ENCODE measurements at places on chromosomes 13 and 19. TPM values are rescaled to one million over a fixed set of nuclear protein-coding genes. Genes with fewer than 3 reads are reported as not detected.

The C1QTNF9 gene
- total RNA-seq: 2.0 TPM

- no peak overlapping the region for H3K27ac ChIP-seq
- peak; percentile 34 for DNase-seq
- no peaks in the 10 kb centered on the region for H3K27me3 ChIP-seq
- H3K4me3 ChIP-seq: no peak overlapping the region
These were observed 140.5 kb downstream of the SLC7A1 start for GRCh38 chr13:29454931-29455481.

The TNNT1 gene
- total RNA-seq: not detected

DNA sequence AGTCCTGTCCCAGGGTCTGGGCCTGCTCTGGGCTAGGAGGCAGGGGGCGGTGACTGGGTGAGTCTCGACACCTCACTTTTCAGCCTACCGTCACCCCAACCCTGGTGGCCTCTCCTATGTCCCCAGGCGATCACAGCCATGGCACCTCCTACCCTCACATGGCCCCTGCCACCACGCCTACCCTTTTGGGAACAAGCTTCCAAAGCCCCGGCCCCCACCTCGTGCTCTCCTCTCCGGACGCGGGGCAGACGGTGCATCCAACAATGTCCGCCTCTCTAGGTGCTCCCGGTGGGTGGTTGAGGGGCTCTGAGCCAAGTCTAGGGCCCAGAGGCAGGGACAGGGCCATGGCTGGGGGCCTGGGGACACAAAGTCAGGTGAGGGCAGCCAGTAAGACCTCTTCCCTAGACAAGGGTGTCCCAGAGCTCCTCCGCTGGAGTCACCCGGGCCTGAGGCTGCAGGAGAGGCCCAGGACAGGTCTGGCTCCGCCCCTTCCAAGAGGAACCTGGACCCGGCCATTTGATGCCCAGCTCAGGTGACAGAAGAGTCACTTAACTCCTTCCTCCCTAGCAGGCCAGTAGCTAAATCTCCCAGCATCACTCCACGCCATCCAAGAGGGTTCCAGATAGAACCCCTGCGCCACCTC, at the start of gene SYNE4:
SYNE4 (minus strand) TSS at position 478 of the 643 bp plus-strand sequence; CDS start at position 346, 132 bp downstream.
- peak within 1 kb of the TSS; percentile 80 for H3K27ac ChIP-seq
- H3K4me3 ChIP-seq: peak within 1 kb of the TSS; percentile 62
- DNase-seq: no peak

- no peak overlapping the region for H3K4me3 ChIP-seq
- H3K27me3 ChIP-seq: no peaks in the 10 kb centered on the region
- H3K27ac ChIP-seq: no peak overlapping the region
- peaks cover 8% of the 10 kb centered on the region for H3K4me1 ChIP-seq
These were observed 94.1 kb upstream of the SLC7A1 start for GRCh38 chr13:29689548-29689947.

DNA sequence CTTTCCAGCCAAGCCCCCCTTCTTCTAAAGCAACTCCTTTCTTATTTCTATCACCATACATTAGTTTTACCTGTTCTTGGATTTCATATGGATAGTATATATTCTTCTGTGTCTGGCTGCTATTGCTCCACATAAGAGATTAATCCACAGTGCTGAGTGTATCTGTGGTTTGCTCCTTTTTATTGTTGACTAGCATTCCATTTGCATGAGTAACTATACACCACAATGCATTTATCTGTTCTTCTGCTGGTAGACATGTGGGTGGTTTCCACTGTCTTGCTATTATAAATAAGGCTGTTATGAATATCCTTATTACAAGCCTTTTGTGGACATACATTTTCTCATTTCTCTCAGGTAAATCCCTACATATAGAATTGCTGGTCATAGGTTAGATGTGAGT, 138.2 kb downstream of the SLC7A1 start:
- H3K4me1 ChIP-seq: peaks cover 10% of the 10 kb centered on the region
- DNase-seq: no peak
- H3K27me3 ChIP-seq: no peaks in the 10 kb centered on the region
- no peak overlapping the region for H3K27ac ChIP-seq
- H3K4me3 ChIP-seq: no peak overlapping the region
- no peaks in the 10 kb centered on the region for H3K36me3 ChIP-seq

The ZNF813 gene
- total RNA-seq: 3.1 TPM

The MAB21L1 gene
- total RNA-seq: 2.9 TPM

The MEDAG gene
- 23.6 TPM for total RNA-seq

- peaks cover 47% of the 10 kb centered on the region for H3K4me1 ChIP-seq
- DNase-seq: no peak
- peak overlapping the region; percentile 97 for H3K27ac ChIP-seq
These were observed 257 bp downstream of the KCTD12 start for GRCh38 chr13:76886005-76886291.

The MISP gene
- not detected for total RNA-seq

The FBXO27 gene
- 14.0 TPM for total RNA-seq

DNA sequence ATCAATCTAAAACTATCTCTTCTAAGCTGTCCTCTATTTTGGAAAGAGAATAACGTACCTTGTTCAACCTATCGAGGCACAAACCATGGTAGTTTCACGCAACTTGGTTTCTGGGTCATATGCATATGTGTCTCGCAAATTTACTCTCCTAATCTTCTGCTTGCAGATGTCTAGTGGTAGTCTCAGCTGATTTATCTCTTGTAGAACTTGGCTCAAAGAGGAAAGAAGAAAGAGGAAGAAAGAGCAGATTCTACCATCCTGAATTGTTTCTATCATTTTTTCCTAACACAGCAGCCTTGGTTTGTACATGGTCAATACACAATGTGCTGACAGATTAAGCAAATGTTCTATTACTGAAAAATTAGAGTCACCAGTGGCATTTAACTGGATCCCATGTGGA, 282.3 kb downstream of the SPRY2 start:
- no peak for DNase-seq
- no peaks in the 10 kb centered on the region for H3K4me1 ChIP-seq
- no peak overlapping the region for H3K27ac ChIP-seq
- no peak overlapping the region for H3K4me3 ChIP-seq

DNA sequence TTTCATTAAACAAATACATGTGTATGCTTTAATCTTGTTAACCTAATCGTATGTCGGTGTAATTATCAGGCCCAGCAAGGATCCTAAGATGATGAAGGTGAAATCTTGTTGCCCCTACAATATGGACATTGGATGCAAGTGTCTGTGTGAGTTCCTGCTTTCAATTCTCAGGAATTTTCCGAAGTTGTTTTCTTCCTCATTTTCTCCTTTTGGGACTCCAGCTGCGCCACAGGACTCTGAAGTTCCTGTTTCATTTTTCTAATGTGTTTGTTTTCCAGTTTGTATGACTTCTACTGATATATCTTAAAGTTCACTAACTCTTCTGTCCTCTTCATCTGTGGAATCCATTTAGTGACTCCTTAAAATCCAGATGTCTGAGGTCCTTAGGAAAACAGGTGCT, 11.9 kb upstream of the OR7D2 start:
- no peaks in the 10 kb centered on the region for H3K27me3 ChIP-seq
- DNase-seq: no peak
- H3K27ac ChIP-seq: no peak overlapping the region
- H3K36me3 ChIP-seq: peaks cover 38% of the 10 kb centered on the region

- H3K4me3 ChIP-seq: no peak overlapping the region
- H3K27ac ChIP-seq: no peak overlapping the region
- H3K4me1 ChIP-seq: no peaks in the 10 kb centered on the region
- no peaks in the 10 kb centered on the region for H3K27me3 ChIP-seq
These were observed 2.0 kb downstream of the CYP2F1 start for GRCh38 chr19:41116261-41116660.

The ZIM2 gene
- total RNA-seq: not detected

The CSNK1A1L gene
- total RNA-seq: not detected

DNA sequence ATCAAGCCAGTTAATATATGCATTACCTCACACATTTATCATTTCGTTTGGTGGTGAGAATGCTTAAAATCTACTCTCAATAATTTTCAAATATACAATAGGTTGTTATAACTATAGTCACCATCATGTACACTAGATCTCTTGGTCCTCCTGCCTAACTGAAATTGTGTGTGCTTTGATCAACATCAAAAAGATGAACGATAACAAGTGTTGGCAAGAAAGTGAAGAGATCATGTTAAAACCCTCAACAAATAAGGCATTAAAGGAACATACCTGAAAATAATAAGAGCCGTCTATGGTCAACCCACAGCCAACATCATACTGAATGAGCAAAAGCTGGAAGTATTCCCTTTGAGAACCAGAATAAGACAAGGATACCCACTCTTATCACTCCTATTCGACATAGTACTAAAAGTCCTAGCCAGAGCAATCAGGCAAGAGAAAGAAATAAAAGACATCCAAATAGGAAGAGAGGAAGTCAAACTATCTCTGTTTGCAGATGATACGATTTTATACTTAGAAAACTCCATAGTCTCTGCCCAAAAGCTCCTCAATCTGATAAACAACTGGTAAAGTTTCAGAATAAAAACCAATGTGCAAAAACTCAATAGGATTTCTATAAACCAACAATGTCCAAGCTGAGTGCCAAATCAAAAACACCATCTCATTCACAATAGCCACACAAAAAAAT, 27.9 kb upstream of the OR10H1 start:
- no peak for DNase-seq
- H3K36me3 ChIP-seq: no peaks in the 10 kb centered on the region
- no peak overlapping the region for H3K4me3 ChIP-seq
- no peaks in the 10 kb centered on the region for H3K27me3 ChIP-seq

GRCh38 chr13:33213024-33213768, 72.4 kb downstream of the STARD13 start:
- H3K27ac ChIP-seq: peak overlapping the region; percentile 74
- peak; percentile 53 for DNase-seq
- no peaks in the 10 kb centered on the region for H3K27me3 ChIP-seq
- no peak overlapping the region for H3K4me3 ChIP-seq
- no peaks in the 10 kb centered on the region for H3K36me3 ChIP-seq

- peak; percentile 93 for DNase-seq
- peak overlapping the region; percentile 85 for H3K4me3 ChIP-seq
- peaks cover 11% of the 10 kb centered on the region for H3K36me3 ChIP-seq
- peak overlapping the region; percentile 23 for H3K27ac ChIP-seq
- H3K27me3 ChIP-seq: no peaks in the 10 kb centered on the region
These were observed 625 bp upstream of the ZNF20 start for GRCh38 chr19:12140545-12141404.

DNA sequence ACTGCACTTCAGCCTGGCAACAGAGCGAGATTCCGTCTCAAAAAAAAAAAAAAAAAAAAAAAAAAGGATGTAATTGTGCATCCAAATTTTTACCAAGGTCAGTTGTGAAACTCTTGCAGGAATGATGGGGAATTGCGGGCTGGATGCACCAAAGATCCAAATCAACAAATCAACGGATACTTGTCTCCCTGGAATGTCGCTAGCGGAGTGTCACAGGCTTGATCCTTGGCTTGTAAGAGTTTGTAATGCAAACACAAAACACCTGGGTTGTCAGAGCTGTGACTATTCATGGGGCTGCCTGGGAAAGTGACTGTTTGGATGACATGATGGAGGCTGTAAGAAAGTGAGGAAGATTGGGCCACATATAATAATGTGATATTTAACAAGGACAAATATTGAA, 4.2 kb downstream of the KANK3 start:
- no peaks in the 10 kb centered on the region for H3K36me3 ChIP-seq
- no peak overlapping the region for H3K27ac ChIP-seq
- H3K4me1 ChIP-seq: peaks cover 40% of the 10 kb centered on the region
- no peak overlapping the region for H3K4me3 ChIP-seq
- DNase-seq: no peak

The COX6B1 gene
- total RNA-seq: 508 TPM

The ZNF541 gene
- 0.23 TPM for total RNA-seq

DNA sequence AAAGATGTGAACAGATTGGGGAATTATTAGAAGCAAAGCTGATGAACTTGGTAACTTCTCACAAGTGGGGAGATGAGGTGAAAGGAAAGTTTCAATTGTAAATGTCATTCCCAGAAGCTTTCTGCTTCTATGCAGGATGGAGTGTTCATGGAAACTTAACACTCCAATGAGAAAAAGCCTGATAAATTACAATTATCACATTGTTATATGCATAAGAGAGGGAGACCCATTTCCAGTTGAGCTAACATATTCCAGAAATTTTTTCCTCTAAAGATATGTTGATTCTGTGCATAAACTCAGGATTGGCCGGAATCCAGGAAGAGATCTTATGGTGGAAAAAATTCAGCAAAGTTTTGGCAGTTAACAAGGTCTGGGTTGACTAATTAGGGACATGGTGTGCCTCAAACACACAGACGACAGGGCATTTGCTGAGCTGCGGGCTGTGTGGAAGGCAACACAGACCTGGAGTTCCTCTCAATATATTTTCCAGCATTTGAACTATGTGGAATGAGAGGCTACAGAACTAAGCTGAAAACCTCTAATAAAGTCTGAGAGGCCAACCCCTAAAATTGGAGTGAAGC, 64.9 kb upstream of the FGF14 start:
- H3K4me1 ChIP-seq: peaks cover 18% of the 10 kb centered on the region
- H3K36me3 ChIP-seq: no peaks in the 10 kb centered on the region
- no peak for DNase-seq
- no peak overlapping the region for H3K4me3 ChIP-seq
- H3K27me3 ChIP-seq: no peaks in the 10 kb centered on the region
- H3K27ac ChIP-seq: peak overlapping the region; percentile 10
